Activated T-helper 1 cell treated with Interleukin-2 at 50 U/mL for 16 hours (primary cell): ENCODE measurements at places on chromosomes 13 and 19.

- no peak for DNase-seq
Observed at GRCh38 chr13:96851856-96852445, 142.3 kb downstream of the OXGR1 start.

GRCh38 chr13:45105895-45106294 lies 14.4 kb upstream of the GTF2F2 start:
- DNase-seq: no peak

DNA sequence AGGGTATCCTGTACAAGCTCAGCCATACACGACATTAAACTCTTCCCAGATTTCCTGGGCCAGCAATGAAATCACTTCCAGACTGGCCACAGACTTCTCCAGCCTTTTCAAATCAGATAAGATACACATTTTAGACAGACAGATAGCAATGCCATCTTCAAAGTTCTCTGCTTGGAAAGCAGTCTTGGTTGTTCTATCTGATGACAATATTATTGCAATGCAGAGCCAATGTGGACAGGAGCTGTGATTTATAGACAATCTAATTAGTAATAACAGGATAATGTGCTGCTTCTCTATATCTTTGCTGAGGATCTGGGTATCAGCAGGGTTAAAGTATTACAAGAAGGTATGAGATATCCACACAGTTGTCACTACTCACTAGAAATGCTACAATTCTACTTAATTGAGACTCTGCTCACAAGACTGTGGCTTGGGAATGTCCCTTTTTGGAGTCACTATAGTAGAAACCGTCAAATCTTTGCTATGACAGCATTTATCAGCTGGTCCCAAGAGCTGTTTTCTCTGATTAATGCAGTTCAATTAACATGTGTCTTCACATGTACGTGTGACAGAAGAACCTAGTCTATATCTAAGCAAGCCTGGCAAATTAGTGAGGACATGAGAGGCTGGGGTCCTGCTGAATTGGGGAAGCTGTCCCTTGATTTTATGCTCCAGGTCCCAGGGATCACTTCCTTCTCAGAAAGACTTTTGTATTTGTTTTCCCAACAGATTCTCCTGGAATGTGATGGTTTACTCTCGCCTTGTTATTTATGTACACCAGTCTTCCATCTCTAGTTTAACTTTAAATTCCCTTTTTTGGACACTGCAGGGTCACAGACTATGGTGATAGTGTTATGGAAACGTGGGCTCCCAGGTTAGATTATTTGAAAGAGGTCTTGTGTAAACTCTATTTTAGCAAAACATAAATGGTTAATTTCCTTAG lies 68.8 kb downstream of the COL4A1 start:
- no peak for DNase-seq

GRCh38 chr19:10431943-10432735 lies 11.8 kb downstream of the PDE4A start:
- peak; percentile 53 for DNase-seq

- no peak for DNase-seq
Observed at GRCh38 chr13:77868717-77869116, 49.9 kb downstream of the EDNRB start.

DNA sequence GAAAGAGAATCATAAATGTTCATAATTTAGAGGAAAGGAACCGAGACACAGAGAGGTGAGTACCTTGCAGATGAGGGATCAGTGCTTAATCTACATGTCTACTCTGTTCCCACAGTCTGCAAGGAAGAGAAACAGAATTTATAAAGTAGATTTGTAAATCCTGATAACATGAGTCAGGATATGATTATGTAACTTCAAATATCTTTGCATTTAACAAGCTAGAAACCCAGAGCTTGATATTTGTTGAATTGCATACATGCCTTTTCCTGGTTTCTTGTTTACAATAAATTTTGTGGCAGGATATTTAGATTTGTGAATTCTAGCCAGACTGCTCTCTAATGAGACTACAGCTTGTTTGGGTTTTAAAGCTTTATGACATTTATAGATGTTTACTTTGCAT lies 219.2 kb downstream of the ENOX1 start:
- no peak for DNase-seq

GRCh38 chr13:41148419-41149283 lies 16.0 kb upstream of the KBTBD6 start:
- DNase-seq: no peak

GRCh38 chr19:4988770-4989251 lies 19.9 kb downstream of the KDM4B start:
- DNase-seq: no peak

DNA sequence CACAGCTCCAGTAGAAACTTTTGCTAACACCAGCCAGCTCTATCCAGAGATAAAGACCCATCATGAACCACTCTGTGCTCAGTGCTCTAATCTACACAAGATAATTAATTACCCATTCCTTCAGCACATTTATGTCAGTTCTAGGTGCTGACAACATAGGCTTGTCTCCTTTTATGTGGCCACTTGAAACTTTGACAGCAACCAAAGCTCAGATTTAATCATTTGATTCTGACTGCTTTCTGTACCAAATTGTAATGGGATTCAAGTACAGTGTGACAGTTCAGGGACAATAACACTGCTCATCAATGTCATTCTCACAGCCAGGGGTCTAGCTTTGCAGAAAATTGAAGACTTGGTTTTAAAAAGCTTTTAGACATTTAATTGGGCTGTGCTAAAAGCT lies 266.6 kb downstream of the KCTD12 start:
- DNase-seq: no peak
